ENCODE measurements at places on chromosomes 2 and 18.

DNA sequence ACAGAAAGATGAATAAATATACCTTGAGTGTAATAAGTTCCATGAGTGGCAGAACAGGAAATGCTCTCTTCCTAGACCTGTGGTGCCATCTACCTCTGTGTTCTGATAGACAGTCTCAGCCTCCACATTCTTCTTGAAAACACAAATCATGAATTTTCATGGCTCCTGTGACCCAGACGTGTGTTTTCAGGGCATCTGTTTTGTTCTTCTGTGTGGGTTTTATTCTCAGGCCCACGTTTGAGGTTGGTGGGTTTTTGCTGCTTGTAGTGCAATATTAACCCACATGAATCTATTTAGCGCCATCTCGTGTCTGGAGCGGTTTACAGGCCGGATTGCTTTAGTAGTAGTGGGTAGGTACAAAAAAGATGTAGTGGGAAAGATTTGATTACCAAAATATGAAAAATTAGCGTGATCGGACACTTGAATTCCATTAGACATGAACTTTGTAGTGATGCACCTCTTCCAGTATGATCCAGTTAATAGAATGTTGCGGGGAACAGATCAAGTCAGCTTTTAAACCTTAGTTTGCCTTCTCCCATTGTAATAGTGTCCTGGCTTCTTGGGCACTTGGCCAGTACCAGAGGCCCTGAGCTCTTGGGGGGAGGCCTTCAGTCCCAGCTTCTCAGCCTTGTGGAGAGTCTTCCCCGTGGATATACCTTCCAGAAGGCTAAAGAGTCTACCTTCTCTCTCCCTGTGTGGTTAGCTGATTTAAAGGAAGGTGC lies 256.5 kb downstream of the TPGS2 start:
- H3K36me3 ChIP-seq: no peaks in the 10 kb centered on the region
- DNase-seq: peak; percentile 64
- H3K27ac ChIP-seq: no peak overlapping the region
- no peaks in the 10 kb centered on the region for H3K4me1 ChIP-seq
- H3K4me3 ChIP-seq: no peak overlapping the region

DNA sequence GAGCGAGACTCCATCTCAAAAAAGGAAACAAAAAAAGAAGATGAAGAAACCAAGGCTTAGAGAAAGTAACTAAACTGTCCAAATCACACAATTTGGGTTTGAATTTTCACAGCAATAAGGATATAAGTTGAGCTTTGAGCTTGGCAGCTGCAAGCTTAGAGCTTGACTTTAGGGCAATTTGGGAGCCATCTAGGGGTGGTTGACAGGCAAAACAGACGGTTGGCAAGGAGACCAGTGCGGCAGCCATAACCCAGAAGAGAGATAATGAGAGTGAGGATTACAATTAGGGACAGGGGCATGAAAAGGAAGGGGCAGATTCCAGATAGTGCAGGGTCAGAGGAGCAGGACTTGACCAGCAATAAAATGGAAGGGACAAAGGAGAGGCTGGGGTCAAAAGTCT lies 382.2 kb upstream of the HNRNPA3 start:
- no peaks in the 10 kb centered on the region for H3K27me3 ChIP-seq
- no peak overlapping the region for H3K4me3 ChIP-seq
- no peak for DNase-seq
- no peak overlapping the region for H3K27ac ChIP-seq
- H3K36me3 ChIP-seq: no peaks in the 10 kb centered on the region

GRCh38 chr2:41417511-41417910 lies 630.3 kb upstream of the PKDCC start:
- no peak overlapping the region for H3K27ac ChIP-seq
- DNase-seq: no peak
- no peaks in the 10 kb centered on the region for H3K27me3 ChIP-seq
- no peaks in the 10 kb centered on the region for H3K4me1 ChIP-seq
- no peaks in the 10 kb centered on the region for H3K36me3 ChIP-seq
- H3K4me3 ChIP-seq: no peak overlapping the region

DNA sequence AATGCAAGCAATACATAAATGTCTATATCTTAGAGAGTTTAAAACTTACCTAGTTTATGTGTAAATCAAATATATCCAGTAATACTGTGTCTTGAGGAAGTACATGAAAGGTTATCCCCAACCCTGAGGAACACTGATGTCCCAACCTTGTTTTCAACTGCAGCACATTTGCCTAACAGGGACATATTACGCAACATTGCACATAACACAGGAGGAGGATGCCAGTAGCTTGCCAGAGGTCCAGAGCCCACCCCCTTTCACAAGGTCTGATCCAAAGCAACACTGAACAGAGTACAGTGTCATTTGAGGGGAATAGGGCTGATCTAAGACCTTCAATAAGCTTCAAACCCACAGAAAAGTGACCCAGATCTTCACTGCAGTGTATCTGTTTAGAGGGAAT lies 678.5 kb downstream of the ARHGAP15 start:
- DNase-seq: no peak
- no peaks in the 10 kb centered on the region for H3K27me3 ChIP-seq
- no peak overlapping the region for H3K4me3 ChIP-seq
- H3K27ac ChIP-seq: no peak overlapping the region
- no peaks in the 10 kb centered on the region for H3K4me1 ChIP-seq
- no peaks in the 10 kb centered on the region for H3K36me3 ChIP-seq

- H3K4me3 ChIP-seq: no peak overlapping the region
- no peak overlapping the region for H3K27ac ChIP-seq
Measured at GRCh38 chr2:6920743-6921064, 3.5 kb downstream of the RNF144A start.

DNA sequence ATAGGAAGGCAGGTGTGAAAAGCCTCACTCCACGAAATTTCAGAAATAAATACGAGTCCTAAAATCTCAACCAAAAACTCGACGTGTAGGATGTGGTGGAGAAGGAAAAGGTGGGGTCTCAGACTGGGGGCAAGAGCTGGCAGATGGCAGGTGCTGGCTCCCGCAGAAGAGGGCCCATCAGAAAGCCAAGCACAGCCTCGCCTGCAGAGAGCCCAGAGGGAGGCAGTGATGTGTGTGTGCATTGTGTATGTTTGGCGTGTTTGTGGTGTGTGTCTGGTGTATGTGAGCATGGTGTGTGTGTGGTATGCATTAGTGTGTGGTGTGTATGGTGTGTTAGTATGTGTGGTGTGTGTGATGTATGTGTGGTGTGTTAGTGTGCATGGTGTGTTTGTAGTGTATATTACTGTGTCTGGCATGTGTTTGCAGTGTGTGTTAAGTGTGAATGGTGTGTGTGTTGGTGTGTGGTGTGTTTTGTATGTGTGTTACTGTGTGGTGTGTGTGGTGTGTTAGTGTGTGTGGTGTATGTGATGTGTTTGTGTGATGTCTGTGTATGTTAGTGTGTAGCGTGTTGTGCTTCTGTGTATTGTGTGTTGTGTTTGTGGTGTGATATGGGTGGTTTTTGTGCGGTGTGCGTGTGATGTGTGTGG lies 116.5 kb downstream of the FAM168B start:
- H3K27ac ChIP-seq: no peak overlapping the region
- peak overlapping the region; percentile 16 for H3K4me3 ChIP-seq
- DNase-seq: no peak
- H3K4me1 ChIP-seq: no peaks in the 10 kb centered on the region
- no peaks in the 10 kb centered on the region for H3K27me3 ChIP-seq
- H3K36me3 ChIP-seq: no peaks in the 10 kb centered on the region

DNA sequence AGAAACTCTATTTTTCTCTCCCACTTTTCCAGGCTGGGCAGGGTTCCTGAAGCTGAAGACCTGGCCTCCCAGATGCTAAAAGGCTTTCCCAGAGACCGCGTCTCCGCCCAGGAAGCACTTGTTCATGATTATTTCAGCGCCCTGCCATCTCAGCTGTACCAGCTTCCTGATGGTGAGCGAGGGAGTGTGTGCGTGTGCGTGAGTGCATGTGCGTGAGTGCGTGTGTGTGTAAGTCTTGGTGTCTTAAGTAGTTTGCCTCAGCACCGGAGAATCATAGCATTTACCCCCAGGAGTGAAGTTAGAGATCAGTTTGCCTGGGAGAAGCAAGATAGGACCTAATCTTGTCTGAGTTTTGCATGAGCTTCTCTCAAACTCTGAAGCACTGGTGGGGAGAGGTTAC lies 73.7 kb downstream of the CDK15 start:
- H3K27me3 ChIP-seq: no peaks in the 10 kb centered on the region
- H3K4me1 ChIP-seq: no peaks in the 10 kb centered on the region
- H3K36me3 ChIP-seq: no peaks in the 10 kb centered on the region
- H3K27ac ChIP-seq: no peak overlapping the region

DNA sequence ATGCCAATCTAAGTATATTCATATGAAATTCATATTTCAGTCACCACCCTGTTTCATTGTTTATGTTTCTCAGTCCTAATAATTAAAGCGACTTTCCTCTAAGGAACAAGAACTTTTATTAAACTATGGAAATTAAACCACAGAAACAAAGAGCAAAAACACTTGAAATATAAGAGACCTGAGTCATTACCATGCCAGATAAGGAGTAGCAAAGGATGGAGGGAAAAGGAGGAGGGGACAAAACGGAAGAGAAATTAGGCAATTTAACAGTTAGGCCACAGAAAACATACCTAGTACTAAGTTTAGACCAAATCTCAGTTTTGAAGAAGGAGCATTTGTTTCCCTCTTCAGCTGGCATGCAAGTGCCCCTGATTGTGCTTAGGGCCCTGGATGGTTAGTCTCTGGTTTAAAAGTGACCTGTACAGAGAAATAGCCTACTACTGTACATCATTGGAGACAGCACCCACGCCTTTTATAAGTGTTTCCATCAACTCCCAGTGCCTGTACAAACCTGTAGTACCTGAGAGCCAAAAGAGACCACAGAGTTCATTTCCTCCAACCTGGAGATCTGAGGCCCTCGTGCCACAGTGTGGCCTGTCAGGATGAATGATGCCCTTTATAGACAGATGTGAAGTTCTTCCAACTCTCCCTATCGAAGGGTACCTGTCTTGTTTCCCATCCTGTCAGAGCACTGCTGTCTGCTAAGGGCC lies 74.5 kb downstream of the SPATS2L start:
- no peak overlapping the region for H3K27ac ChIP-seq
- no peak overlapping the region for H3K4me3 ChIP-seq
- no peak for DNase-seq
- H3K4me1 ChIP-seq: peaks cover 42% of the 10 kb centered on the region
- no peaks in the 10 kb centered on the region for H3K27me3 ChIP-seq

DNA sequence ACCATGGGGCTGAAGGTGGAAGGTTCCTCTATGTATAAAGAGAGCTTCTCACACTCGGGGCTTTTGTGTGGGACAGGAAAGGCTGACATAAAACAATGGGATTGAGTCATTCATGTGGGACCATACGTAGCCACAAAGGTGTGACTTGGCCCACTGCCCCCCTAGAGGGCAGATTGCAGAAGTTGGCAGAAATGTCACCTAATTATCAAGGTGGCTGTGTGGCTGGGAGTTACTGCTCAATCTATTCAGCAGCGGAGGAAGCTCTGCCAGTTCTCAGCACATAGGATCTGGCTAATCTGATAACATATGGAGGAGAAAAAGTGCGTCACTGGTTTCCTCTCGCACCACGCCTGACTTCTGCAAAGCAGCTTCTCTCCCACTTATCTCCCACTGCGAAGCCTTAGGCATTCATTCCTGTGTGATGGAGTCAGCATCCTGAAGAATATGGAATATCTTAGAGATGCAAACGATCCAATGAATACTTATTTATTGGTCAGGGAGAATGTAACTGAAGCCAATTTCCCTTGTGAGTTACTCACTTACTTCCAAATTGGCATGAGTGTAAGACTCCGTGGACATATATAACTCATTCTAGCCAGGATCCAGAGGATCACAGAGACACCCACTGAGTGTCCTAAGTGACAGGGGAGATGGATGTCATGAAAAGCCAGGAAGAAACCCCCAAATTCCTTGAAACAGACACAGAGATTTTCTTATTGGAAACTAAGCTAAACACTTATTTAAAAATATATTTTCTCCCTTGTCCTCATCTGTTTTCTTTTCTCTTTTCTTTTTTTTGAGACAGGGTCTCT lies 344.8 kb downstream of the TGIF1 start:
- peak; percentile 98 for DNase-seq
- H3K4me1 ChIP-seq: no peaks in the 10 kb centered on the region
- no peaks in the 10 kb centered on the region for H3K36me3 ChIP-seq
- H3K4me3 ChIP-seq: no peak overlapping the region
- H3K27ac ChIP-seq: no peak overlapping the region
- no peaks in the 10 kb centered on the region for H3K27me3 ChIP-seq

GRCh38 chr2:171592036-171592555 lies 69.8 kb downstream of the CYBRD1 start:
- no peaks in the 10 kb centered on the region for H3K36me3 ChIP-seq
- H3K27ac ChIP-seq: no peak overlapping the region
- H3K4me3 ChIP-seq: no peak overlapping the region

DNA sequence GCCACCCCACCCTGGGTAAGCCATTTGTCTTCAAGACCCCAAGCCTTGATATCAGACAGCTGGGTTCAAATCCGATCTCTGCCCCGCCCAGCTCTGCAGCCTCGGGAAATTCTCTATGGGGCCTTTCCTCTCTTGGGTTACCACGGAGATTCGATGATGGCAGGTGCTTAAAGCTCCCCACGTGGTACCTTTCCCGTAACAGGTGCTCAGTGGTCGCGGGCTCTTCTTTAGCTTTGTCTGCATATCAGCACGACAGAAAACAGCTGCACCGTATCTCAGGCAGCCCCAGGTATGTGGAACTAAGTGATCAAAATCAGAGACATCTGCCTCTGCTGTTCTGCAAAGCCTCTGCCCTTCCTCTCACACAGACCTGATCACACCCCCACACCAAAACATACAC lies 37.4 kb downstream of the TTC32 start:
- no peaks in the 10 kb centered on the region for H3K36me3 ChIP-seq
- peaks cover 9% of the 10 kb centered on the region for H3K27me3 ChIP-seq
- H3K4me3 ChIP-seq: no peak overlapping the region
- no peak for DNase-seq
- no peak overlapping the region for H3K27ac ChIP-seq

GRCh38 chr2:231541645-231542044 lies 11.4 kb upstream of the NMUR1 start:
- H3K36me3 ChIP-seq: no peaks in the 10 kb centered on the region
- DNase-seq: no peak
- no peak overlapping the region for H3K27ac ChIP-seq
- no peaks in the 10 kb centered on the region for H3K27me3 ChIP-seq
- H3K4me3 ChIP-seq: no peak overlapping the region

- DNase-seq: peak; percentile 1
- H3K27ac ChIP-seq: no peak overlapping the region
- H3K27me3 ChIP-seq: no peaks in the 10 kb centered on the region
- H3K36me3 ChIP-seq: no peaks in the 10 kb centered on the region
- no peaks in the 10 kb centered on the region for H3K4me1 ChIP-seq
Measured at GRCh38 chr2:17976871-17977746, 98.6 kb downstream of the KCNS3 start.

DNA sequence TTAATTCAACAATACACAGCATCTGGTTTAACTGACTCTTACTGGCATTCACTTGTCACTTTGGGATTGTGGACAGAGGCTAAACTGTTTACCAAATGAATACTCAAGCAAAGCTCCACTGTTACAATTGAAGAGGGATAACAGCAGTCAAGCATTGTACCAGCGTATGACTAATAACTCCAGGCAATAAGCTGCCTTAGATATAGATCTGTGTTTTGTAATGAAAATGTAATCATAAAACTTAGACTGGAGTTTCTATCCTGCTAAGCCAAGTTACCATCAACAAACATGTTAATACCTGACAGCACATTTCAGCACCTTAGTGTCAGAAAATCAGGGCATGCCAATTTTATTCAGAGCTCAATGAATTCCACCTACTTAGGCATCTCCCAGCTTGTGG lies 889.5 kb downstream of the EPHA4 start:
- no peak overlapping the region for H3K4me3 ChIP-seq
- no peaks in the 10 kb centered on the region for H3K4me1 ChIP-seq
- H3K27me3 ChIP-seq: no peaks in the 10 kb centered on the region
- DNase-seq: no peak
- no peaks in the 10 kb centered on the region for H3K36me3 ChIP-seq

- no peaks in the 10 kb centered on the region for H3K36me3 ChIP-seq
- H3K27ac ChIP-seq: no peak overlapping the region
- H3K4me3 ChIP-seq: no peak overlapping the region
- peaks cover 32% of the 10 kb centered on the region for H3K4me1 ChIP-seq
- no peak for DNase-seq
Measured at GRCh38 chr2:95276888-95277245, 2.6 kb downstream of the PROM2 start.

All from trophoblast cell (in vitro differentiated cells and primary cell).